NCI-H1105 treated with DMSO at 0.1 percent for 48 hours (cell line): ENCODE measurements at places on chromosomes 13 and 19.

- no peak for DNase-seq
Measured at GRCh38 chr13:76267216-76267615, 619.0 kb downstream of the KCTD12 start.

DNA sequence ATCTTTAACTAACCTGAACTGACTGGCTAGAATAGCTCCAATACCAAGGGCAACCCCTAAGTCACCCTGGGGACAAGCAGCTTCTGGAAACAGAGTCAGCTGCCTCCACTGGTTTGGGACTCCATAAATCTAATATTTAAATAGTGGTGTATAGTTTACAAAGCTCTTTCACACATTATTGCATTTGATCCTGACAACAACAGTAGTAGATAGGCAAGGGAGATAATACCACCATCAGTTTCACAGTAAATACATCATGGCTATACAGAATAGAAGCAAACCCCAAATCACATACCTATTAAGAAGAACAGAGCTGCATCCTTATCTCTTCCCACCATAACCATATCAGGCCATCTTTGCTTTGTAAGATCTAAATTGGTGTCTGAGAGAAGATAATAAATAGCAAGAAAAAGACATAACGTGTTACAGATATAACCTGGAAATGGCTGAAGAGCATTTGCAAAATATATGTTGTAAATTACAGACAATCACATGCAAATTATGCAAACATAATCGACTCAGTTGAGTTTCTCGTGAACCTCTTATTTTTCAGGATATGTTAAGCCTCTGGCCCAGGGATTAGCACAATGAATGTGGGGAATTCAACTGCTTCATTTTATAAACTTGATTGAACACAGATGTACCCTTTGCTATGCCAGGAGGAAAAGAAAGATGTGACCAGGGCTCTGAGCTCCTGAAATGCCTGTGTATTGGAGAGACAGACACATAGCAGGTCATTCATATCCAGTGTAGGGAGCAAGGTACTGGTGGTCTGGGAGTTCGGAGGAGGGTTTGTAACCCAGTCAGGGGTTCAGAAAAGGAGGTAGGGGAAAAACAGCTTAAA lies 142.5 kb downstream of the SLC7A1 start:
- no peak for DNase-seq

DNA sequence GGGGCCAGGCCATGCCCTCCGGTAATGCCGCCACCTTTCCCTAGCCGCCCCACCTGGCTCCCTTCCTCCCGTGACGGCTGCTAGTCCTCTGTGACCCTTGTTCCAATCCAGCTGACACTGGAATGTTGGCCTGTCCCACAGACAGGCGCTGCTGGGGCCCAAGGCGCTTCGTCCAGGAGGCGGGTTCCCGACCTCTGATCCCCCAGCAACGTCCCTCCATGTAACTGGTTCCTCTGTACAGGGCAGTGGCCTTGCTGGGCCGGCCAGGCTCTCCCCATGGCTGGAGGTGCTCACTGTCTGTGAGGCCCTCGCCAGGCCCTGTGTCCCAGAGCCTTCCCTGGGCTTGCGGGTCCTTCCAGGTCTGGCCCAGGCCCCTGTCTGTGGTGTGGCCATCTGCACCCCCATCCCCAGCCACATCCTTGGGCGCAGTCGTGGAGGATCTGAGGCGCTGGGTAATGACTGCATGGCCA lies 6.8 kb upstream of the GRIN3B start:
- no peak for DNase-seq

DNA sequence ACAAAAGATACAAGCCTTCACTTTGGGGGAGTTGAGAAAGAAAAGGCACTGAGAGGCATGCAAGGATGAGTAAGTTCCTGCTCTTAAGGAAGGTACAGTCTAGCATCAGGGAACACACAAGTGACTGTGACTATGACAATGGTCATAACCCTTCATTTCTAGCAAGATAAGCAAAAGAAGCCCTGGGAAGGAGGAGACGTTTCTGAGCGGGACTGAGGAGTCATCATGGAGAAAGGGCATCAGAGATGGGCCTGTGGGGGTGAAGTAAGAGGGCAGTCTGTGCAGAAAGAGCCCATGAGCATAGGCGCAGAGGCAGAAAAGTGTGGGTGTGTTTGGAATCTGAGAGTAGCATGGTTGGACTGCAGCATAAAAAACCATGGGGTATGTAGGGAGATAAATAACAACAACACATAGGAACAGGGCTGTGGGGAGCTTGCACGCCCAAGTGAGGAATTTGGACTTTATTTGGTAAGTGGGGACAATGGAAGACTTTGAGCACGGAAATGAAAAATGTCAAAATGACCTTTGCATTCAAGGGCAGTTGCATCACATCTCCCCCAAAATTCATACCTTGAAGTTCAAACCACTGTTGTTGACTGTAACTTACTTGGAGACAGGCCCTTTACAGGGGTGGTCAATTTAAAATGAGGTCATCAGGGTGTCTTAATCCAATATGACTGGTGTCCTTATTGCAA lies 86.7 kb downstream of the MBNL2 start:
- DNase-seq, result no peak

- DNase-seq, result peak; percentile 9
Measured at GRCh38 chr19:15199661-15200552, 888 bp downstream of the NOTCH3 start.

DNA sequence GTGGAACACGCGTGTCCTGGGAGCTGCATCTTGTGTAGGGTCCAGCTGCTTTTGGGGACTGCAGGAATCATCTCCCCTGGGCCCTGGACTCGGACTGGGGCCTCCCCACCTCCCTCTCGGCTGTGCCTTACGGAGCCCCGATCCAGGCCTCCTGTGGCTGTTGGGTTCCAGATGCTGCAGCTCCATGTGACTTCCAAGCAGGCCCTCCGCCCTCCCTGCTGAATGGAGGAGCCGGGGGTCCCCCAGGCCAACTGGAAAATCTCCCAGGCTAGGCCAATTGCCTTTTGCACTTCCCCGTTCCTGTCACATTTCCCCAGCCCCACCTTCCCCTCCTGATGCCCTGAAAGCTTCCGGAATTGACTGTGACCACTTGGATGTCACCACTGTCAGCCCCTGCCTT lies 6.2 kb upstream of the PGLS start:
- no peak for DNase-seq

DNA sequence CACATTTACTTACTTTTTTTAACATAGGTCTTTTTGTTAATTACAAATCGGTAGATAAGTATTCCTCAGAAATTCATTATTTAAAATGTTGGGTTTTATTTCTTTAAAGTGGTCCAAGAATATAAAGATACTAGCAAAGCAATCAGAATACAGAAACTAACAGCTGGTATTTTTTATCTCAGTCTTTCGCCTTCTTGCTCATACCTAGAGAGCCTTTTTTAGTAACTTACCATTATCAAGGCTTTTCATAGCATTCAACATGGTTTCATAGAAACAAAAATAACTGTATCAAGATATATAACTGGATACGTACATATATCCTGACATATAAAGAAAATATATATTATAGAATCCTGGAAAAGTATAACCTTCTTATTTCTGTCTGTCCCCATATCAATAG lies 227.8 kb upstream of the MIR17HG start:
- no peak for DNase-seq

DNA sequence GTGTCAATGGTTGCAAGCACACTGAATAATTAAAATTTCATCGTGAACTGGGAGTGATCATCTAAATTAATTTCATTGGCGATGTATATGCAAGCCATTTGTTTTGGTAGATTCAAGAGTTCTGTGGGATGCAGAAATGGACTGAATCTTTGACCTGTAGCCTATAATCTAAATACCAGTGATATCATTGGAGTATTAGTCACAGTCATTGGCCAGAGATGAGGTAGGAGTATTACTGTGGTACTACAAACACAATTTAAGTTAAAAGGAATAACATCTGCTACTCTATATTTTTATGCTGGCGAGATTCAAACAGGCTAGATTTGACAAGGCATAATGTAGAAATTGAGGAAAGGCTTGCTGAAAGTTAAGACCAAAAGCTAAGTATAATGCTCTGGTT lies 14.0 kb downstream of the FRY start:
- DNase-seq, result no peak

DNA sequence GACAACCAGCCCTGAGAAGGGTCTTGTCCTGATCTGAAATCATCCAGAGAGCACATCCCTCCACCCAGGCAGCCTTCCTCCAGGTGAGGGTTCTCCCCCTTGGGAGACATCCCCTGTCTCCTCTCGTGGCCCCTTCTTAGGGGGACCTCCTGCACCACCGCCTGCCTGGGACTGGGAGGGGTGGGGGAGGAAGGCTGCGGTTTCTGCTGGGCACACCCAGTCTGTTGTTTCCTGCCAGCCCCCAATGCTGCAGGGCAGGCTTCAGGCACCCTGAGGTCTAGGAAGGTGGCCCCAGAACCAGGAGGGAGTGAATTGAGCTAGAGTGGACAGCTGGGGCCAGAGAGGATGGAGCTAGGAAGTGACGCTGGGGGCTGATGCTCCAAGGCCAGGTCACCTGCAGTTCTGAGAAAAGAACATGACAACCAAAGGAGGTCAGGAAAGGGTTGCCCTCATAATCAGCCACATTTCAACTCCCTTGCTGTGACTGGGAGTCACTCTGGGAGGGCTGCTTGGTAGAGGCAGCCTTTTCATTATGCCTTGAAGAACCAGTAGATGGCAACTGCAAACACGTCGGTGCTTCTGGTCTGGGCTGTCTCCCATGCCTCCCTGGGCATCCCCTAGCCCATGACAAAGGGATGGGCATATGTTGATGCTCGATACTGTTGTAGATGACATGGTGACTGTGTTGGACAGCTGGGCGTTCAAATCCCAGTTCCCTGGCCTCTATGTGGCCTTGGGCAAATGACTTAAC lies 1.4 kb downstream of the ARHGEF18 start:
- DNase-seq, result no peak

- DNase-seq, result no peak
Measured at GRCh38 chr19:5337708-5338655, 2.6 kb downstream of the PTPRS start.

GRCh38 chr13:37747071-37747612 lies 122.4 kb downstream of the TRPC4 start:
- DNase-seq, result peak; percentile 91

GRCh38 chr19:38557205-38557799 lies 60.5 kb downstream of the MAP4K1 start:
- no peak for DNase-seq

DNA sequence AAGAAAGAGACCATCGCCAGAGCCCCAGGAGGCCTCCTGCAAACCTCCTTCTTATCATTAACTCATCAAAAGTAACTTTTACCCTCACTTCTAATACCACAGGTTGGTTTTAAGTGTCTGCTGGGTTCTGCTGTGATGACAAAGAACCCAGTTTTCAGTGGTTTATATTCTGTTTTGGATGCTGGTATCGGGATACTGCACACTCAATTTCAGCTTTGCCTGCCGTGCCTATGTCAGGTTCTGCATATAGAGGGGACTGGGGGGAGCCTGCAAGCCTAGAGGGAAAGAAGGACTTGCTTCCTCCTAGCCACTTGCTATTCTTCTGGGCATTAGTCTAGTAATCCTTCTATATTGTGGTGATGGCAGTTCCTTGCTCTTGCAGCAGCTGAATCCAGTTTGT lies 242.4 kb downstream of the KCNRG start:
- no peak for DNase-seq

GRCh38 chr13:112687836-112688559 lies 1.8 kb upstream of the ATP11A start:
- no peak for DNase-seq

- no peak for DNase-seq
Measured at GRCh38 chr19:30284885-30285284, 87.3 kb upstream of the ZNF536 start.

GRCh38 chr13:73625562-73626339 lies 508.5 kb downstream of the KLF12 start:
- no peak for DNase-seq

DNA sequence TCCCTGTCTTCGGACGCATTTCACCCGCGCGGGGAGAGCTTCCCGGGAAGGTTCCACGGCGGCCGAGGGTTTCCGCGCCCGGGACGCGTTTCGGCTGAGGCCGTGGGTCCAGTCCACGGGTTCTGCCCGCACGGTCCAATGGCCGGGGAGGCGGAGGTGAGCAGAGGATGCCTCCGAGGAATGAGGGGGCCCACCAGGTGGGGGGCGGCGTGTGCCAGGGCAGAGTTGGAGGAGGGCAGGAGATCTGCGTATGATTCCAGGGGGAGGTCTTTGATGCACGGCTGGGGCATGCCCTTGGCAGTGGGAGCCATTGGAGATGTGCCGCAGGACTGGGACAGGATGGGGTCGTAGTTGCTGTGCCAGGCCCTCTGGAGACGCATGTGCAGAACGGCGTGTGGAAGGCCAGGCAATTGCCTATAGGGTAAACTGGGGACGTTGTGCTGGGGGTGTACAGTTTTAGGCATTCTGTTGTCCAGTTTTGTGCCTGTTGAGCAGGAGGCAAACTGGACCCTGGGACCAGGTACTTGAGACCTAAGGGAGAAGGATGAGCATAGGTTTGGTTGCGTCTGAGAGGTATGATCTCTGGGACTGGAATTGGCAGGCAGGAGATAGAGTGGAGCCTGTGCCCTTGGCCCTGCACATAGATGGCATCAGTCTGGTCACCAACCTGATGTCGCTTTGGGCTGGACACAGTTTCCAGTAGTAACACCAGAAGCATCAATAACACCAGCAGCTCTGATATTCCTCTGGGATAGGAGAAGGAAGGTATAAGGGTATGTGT lies 751 bp downstream of the ZNF584 start:
- peak; percentile 30 for DNase-seq

DNA sequence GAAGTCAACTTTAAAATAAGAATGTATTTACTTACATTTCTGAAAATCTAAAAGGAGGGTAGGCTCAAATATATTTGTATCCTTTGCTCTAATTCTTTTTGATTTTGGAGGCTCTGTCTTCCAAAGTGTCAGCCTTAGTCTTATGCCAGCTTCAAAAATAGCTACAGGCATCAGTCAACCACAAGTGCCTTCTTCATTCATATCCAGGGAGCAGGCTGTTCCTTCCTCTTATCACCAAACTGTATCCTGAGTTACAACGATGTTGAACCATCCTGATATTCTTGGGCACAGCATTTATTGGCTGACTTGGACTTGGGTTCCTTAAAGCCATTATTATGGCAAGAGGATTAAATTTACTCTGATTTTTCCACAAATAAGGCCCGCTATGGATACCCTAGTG lies 1161.3 kb downstream of the PCDH17 start:
- no peak for DNase-seq

- DNase-seq, result peak; percentile 57
Measured at GRCh38 chr19:14118165-14119051, 846 bp upstream of the PRKACA start.

DNA sequence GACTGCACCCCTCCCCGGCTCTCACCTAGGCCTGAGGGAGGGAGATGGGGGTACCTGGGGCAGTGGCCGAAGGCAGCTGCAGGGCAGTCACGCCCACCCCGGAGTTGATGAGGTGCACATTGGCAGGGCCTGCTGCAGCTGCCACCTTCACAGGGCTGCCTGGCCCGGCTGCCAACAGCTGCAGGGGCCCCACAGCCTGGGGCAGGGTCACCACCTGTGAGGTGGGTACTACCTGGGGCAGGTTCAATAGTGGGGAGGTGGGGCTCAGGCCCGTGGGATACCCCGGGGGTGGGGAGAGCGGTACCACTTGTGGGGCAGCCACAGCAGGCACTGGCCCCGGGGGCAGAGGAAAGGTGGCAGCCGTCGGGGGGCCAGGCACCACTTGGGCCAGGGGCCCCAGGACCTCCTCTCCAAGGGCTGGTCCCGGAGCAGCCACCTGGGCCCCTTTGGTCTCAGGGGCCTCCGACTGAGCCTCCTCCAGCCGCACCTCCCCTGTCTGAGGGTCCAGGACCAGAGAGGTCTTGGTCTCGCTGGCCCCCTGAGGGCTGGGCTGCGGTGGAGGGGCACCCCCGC lies 2.7 kb downstream of the SIX5 start:
- no peak for DNase-seq
